CD4-positive, CD25-positive, alpha-beta regulatory T cell (primary cell): ENCODE measurements at places on chromosomes 2 and 18.

GRCh38 chr18:54149078-54149697, 75.3 kb downstream of the MBD2 start:
- peak; percentile 73 for DNase-seq

GRCh38 chr2:75157435-75157834, 41.9 kb downstream of the TACR1 start:
- no peak for DNase-seq

- DNase-seq: no peak
These were observed 7.9 kb downstream of the TUBB6 start for GRCh38 chr18:12315911-12316310.

GRCh38 chr2:239910404-239910803, 114.7 kb downstream of the NDUFA10 start:
- DNase-seq: no peak

GRCh38 chr2:99297994-99298393, 3.0 kb downstream of the LYG1 start:
- no peak for DNase-seq
